Esophagus squamous epithelium (tissue), 5 donors: ENCODE measurements at places on chromosomes 16 and 17. TPM values are rescaled to one million over a fixed set of nuclear protein-coding genes. Genes with fewer than 3 reads are reported as not detected.
A peak's percentile ranks its signal among the peaks of the same experiment; 100 is the strongest.

- H3K36me3 ChIP-seq: peaks cover 18% of the 10 kb centered on the region
- peaks cover 52% of the 10 kb centered on the region for H3K4me1 ChIP-seq
- H3K27ac ChIP-seq: peak overlapping the region; percentile 100
- no peaks in the 10 kb centered on the region for H3K27me3 ChIP-seq
- DNase-seq: no peak
- no peak overlapping the region for H3K4me3 ChIP-seq
Observed at GRCh38 chr17:40095351-40095943, 4.9 kb downstream of the NR1D1 start.

DNA sequence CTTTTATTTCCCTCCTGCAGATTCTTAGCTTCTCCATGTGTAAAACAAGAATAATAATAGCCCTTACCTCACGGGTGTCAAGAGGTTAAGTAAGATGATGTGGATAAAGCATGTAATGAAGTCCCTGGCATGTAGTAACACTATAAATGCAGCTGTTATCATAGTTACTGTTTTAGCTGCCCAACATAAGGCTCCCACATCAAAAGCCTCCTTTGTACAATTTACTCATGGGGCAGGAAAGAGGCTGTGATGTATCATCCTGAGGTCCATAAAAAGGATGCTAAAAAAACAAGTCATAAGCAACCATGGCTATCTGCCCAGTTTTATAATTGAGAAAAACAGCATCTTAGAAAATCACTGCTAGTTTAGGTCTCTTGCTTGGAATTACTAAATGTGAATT is 339.7 kb downstream of the CA10 start:
- H3K36me3 ChIP-seq: no peaks in the 10 kb centered on the region
- H3K4me1 ChIP-seq: no peaks in the 10 kb centered on the region
- H3K4me3 ChIP-seq: no peak overlapping the region

DNA sequence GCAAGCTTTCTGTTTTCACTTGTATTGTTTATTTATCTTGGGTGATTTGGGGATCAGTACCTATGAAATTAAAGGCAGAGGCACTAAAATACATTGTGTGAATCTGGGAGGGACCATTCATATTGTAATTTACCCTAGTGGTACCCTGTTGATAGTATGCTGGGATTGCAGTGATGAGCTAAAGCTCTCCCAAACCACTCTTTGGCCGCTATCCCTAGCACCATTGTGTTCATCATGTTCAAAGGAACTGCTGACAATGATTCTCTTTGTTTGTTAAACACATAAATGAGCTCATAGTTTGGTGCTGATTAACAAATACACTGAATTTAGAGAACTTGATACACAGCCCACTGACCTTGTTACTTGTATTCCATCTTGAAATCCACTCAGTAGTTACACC is 1469.8 kb downstream of the CDH11 start:
- H3K4me3 ChIP-seq: no peak overlapping the region
- H3K36me3 ChIP-seq: no peaks in the 10 kb centered on the region
- H3K27ac ChIP-seq: no peak overlapping the region
- H3K4me1 ChIP-seq: no peaks in the 10 kb centered on the region
- DNase-seq: no peak
- H3K27me3 ChIP-seq: no peaks in the 10 kb centered on the region

DNA sequence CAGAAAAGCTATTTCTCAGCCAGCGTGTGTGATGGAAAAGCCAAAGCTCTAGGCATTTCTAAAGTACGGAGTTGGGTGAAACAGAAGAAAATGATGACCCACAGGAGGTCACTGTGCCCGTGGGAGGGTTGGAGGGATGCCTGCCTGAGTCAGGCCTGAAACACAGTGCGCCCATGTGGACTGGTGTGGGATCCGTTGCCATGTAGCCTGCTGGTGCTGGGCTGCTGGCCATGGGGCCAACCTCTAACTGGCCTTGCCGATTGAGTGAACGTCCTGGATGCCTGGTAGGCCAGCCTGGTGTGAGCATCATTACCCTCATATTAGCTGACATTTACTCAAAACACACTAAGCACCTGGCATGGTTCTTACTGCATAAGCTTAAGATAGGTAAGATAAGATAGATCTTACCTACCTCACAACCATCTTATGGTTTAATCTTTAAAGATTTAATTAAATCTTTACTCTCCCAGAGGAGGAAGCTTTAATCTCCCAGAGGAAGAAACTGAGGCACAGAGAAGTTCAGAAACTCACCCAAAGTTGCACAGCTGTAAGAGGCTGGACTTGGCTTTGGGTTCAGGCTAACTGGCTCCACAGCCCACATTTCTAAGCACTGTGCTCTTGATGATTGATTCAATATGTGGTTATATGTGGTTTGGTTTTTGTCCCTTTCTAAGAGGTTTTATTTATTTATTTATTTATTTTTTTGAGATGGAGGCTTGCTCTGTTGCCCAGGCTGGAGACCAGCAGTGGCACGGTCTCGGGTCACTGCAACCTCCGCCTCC is 15.7 kb downstream of the MGAT5B start:
- no peak for DNase-seq
- no peak overlapping the region for H3K27ac ChIP-seq
- no peaks in the 10 kb centered on the region for H3K36me3 ChIP-seq

DNA sequence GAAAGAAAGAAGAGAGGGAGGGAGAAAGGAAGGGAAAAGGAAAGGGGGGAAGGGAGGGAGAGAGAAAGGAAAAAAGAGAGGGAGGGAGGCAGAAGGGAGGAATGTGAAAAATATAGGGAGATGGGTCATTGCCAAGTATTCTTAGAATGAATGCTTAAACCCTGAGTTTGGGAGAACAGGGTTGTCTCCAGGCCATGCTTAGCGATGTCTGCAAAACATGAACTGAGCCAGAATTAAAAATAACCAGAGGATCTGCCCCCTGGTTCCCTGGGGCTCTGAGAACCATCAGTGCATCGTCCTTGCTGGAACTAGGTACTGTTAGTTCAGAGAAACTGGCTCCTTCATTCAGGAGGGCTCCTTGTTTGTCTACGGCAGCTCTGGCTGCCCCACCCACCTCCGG is 170.4 kb downstream of the IRX5 start:
- no peaks in the 10 kb centered on the region for H3K36me3 ChIP-seq
- no peak for DNase-seq
- H3K4me3 ChIP-seq: no peak overlapping the region

DNA sequence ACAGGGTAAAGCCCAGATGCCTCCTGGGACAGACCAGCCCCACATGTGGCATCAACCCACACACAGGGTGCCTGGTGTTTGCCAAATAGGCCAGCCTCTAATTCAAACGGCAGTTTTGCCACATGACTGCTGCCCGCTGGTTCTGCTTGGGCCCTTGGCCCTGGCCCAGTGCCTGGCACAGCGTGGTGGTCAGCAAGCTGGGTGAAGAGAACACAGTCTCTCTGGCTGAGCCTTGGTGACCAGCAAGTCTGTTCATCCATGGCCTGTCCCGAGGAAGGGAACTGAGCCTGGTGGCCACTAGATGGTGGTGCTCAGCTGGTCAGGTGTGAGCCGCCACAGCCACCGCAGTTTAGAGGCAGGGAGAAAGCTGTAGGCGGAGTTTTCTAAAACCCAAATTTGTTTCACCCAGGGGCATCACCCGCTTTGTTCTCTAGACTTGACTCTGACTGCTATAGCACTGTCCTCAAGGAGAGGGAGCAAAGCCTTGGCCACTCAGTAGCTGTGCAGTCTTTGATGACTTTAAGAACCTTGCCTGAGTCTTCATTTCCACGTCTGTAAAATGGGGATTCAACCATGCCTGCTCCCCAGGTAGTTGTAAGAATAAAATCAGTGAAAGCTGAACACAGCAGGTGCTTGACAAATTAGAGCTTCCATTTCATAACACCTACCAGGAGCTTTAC is 4.7 kb upstream of the GFAP start:
- peaks cover 21% of the 10 kb centered on the region for H3K4me1 ChIP-seq
- no peaks in the 10 kb centered on the region for H3K36me3 ChIP-seq
- no peak overlapping the region for H3K4me3 ChIP-seq
- peak; percentile 25 for DNase-seq

DNA sequence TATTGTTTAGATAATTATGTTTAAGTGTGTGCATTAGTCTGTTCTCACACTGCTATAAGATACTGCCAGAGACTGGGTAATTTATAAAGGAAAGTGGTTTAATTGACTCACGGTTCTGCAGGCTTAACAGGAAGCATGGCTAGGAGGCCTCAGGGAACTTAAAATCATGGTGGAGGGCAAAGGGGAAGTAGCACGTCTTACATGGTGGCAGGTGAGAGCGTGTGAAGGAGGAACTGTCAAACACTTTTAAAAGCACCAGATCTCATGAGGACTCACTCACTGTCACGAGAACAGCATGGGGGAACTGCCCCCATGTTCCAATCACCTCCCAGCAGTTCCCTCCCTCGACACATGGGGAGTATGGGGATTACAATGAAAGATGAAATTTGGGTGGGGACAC is 203.5 kb upstream of the GOT2 start:
- no peak overlapping the region for H3K27ac ChIP-seq
- no peaks in the 10 kb centered on the region for H3K27me3 ChIP-seq
- DNase-seq: no peak
- H3K36me3 ChIP-seq: no peaks in the 10 kb centered on the region
- no peaks in the 10 kb centered on the region for H3K4me1 ChIP-seq
- H3K4me3 ChIP-seq: no peak overlapping the region

DNA sequence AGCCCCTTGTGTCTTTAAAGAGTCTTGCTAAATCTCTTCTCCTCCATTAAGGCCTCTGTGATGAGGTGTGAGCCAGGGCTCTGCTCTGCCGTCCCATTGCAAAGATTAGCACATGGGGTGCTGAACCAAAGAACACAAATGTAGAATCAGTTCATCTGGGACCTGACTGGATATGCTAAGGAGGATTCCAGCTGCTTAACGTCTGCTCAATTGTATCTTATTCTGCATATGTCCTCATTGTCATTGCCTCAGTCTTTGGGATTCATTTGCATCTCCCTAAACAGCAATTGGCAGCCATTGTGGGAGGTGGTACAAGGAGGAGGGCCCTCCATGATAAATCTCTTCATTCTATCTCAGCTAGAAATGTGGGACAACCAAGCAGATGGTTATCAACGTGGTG is 106.3 kb upstream of the ADAMTS18 start:
- no peaks in the 10 kb centered on the region for H3K36me3 ChIP-seq
- no peaks in the 10 kb centered on the region for H3K4me1 ChIP-seq
- H3K27me3 ChIP-seq: no peaks in the 10 kb centered on the region
- H3K4me3 ChIP-seq: no peak overlapping the region
- no peak overlapping the region for H3K27ac ChIP-seq
- no peak for DNase-seq

- H3K4me1 ChIP-seq: no peaks in the 10 kb centered on the region
- H3K36me3 ChIP-seq: no peaks in the 10 kb centered on the region
- H3K4me3 ChIP-seq: no peak overlapping the region
- no peaks in the 10 kb centered on the region for H3K27me3 ChIP-seq
- H3K27ac ChIP-seq: no peak overlapping the region
- no peak for DNase-seq
Observed at GRCh38 chr16:72367851-72368250, 195.9 kb upstream of the PMFBP1 start.

GRCh38 chr17:39174920-39175694 is 9.1 kb upstream of the ARL5C start:
- no peak overlapping the region for H3K4me3 ChIP-seq
- H3K27ac ChIP-seq: no peak overlapping the region
- no peaks in the 10 kb centered on the region for H3K4me1 ChIP-seq
- H3K36me3 ChIP-seq: peaks cover 34% of the 10 kb centered on the region
- H3K27me3 ChIP-seq: no peaks in the 10 kb centered on the region

Gene NUP93
- total RNA-seq: 40.2 TPM

- no peak overlapping the region for H3K27ac ChIP-seq
- no peaks in the 10 kb centered on the region for H3K4me1 ChIP-seq
- no peaks in the 10 kb centered on the region for H3K27me3 ChIP-seq
- H3K4me3 ChIP-seq: no peak overlapping the region
- DNase-seq: no peak
Observed at GRCh38 chr16:65083164-65083857, 38.6 kb downstream of the CDH11 start.

GRCh38 chr16:59612094-59612493 is 878.0 kb upstream of the GOT2 start:
- DNase-seq: no peak
- H3K4me3 ChIP-seq: no peak overlapping the region
- no peaks in the 10 kb centered on the region for H3K36me3 ChIP-seq
- no peaks in the 10 kb centered on the region for H3K27me3 ChIP-seq
- H3K4me1 ChIP-seq: no peaks in the 10 kb centered on the region

DNA sequence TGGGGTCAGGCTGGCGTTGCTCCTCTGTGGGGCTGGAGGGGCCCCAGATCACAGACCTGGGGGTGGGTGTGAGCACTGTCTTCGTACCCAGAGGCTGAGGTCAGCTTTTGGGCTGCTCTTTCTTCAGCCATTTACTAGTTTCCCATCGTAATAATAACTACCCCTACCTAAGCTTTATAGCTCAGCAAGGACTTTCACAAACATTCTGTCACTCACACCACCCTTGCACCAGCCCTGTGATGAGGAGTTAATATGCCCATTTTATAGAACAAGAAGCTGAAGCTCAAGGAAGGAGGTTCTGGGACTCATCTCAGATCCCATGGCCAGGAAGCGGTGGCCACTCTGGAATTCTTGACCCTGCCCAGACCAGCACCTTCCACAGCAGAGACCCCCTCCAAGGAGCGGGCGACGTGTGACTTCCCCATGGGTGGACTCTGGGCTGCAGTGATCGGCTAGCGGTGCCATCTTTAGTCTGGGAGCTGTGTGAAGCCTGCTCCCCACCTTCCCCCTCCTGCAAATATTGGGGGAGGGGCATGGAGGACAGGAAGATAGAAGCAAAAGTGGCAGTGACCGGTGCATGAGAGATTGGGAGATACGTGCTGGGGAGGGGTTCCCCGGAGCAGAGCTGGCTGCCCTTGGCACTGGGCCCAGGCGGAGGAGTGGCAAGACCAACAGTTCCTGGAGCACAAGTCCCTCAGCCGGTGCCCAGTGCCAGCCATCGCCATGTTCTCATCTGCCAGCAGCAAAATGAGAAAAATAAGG is 81.8 kb upstream of the TOB1 start:
- DNase-seq: no peak
- H3K4me1 ChIP-seq: peaks cover 46% of the 10 kb centered on the region
- H3K27me3 ChIP-seq: no peaks in the 10 kb centered on the region
- H3K4me3 ChIP-seq: no peak overlapping the region
